ENCODE measurements at places on chromosomes 3 and 15.

GRCh38 chr3:188274249-188274915, 120.4 kb downstream of the LPP start:
- DNase-seq: peak; percentile 39

DNA sequence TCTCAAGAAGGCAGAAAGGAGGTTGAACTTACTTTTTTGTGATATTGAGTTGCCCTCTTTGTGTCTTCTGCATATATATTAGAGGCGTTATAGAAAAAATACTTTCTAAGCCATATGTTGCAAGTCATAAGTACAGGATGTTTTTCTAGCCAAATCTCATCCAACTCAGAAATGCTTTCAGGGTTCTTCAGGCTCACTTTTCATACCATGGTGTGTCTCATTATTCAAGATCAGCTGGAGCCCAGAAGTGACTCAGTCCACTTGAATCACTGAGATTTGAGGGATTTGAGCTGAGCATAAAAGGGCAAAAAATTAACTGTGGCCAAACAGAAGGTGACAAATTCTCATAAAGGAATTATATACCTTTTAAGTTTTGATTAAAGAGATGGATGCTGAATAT, 157.3 kb downstream of the WNT5A start:
- DNase-seq: peak; percentile 68

DNA sequence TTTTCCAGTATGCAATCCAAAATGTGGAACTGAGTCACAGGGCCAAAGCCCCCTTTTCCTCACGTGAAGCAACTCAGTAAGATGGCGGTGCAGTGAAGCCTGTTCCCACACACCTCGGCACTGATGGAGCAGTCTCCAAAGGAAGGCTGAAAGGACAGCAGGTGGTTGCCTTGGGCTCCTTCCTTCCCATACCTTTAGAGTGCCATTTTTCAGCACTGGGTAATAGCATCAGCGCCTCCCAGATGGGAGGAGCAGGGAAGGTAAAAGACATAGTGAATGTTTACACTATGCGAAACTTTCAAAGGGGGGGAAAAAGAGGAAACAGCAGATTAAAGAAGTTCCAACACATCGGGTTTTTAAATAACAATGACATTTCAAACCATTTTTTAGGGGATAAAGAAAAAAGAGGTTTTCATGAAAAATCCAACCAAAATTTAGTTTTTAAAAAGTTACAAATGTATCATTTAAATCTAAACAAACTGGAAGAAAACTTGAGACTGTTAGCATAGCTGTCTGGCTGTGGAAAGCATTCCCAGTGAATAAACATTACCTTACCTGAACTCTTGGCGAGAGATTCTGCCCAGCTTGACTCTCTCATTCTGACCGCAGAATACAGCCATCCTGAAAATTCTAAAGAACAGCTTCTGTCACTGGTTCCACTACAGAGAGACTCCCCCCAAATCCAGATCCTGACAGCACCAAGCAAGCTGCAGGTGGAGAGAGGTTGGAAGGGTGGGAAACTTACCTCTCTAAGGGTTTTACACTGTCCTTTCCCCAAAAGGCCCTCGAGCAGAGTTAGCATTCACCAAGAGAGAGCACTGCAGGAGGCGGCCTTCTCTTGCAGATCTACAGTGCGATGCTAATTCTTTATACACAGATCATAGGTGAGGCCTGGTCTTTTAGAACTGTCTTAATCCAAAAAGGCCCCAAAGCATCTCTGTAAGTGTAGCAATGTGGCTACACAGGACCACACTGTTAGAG, 32.6 kb downstream of the ABCC5 start:
- DNase-seq: no peak

DNA sequence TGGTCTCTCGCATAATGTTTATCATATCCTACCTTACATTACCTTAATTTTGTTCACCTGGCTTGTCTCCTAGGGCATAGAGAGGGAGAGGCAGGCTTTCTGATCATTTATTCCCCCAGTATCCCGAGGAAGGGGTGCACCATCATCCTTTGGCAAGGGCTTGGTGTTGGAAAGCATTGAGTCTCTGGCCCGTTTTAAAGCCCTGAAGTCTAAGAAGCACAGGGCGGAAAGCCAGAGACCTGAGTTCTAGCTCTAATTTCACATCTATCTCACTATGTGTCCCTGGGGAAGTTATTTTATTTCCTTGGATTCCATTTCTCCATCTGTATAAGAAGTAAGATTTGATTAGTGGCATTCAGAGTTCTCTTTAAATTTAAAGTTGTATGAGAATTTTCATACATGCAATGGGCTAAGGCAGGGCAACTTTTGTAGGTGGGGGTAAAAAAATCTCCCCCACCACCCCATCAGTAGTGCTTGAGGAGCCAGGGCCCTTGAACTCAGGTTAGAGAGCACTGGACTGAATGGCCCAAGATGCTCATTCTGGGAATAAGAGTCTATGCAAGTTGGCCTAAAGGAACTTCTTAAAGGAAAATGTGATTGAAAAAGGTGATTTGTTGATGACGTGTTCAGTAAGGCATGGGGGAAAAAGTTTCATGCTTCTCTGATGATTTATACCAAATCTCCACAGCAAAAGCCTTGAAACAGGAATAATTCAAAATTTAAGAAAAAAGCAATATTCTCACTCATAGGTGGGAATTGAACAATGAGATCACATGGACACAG, 10.1 kb downstream of the TMC3 start:
- no peak for DNase-seq

GRCh38 chr3:167843886-167844285, 108.4 kb downstream of the SERPINI1 start:
- DNase-seq: no peak

DNA sequence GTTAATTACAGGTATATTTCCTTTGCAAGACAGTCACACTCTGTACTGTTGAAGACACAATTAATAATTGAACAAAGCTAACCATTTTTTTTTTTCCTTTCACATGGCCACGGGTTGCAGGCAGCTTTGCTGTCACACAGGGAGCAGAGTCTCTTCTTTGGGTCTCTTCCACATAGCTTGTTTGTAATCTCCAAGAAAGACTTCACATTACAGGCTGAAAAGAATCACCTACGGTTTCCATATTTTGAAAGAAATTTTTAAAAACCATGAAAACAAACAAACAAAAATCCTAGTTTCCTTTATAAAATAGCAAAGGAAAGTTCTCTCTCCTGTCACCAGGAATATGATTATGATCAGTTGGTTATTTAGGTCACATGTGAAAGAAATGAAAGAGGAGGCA, 392.6 kb downstream of the GAP43 start:
- DNase-seq: no peak

DNA sequence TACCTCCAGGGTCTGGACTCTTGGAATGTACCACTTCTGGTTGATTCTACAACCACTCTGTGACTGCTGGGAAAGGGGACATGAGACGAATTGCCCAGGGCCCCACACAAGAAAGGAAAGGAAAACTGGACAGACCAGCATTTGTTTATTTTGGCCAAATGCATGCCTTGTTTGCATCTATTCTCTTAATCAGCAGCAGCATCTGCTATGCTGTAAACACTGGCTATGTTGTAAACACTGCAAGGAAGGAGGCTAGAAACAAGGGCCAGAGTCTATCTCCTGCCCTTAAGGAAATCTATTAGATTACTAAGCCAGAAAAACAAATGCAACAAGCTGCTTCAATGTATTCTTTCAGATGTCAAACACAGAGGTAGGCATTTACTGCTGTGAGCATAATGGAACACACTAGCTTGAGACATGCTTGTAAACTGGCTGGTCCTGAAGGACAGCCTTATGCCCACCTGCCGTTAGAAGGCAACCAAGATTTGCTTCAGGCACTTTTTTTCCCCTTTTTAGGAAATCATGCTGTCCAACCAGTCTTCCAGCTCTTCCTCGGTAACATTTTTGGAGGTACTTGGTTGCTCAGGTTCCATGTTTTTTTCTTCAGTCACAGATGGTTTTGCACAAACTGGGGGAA, 102.1 kb upstream of the CHRM5 start:
- DNase-seq: no peak

DNA sequence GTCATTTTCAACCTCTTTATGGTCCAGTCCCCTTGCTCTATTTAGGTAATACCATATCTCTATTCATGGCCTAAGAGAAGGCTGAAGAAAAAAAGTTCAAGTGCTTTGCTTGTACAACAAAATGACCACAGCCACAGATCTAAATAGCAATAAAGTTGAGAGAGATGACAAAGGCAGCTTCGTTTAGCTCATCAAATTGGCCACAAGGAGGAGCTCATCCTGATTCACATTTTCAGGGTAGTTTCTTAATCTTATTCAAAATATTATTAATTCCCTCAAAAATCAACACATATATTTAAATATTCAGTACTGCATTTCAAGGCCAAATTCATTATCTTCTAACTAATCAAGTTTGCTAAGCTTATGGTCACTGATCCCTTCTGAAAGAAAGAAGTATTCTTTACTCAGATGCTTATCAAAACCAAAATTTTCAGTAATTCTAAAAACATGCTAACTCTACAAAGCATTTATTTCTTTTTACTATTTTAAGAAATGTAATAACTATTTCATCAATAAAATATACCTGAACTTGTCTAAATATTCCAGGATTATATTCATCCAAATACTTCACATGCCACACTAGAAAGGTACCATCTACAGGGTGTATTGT, 85.5 kb downstream of the DMXL2 start:
- no peak for DNase-seq

GRCh38 chr3:71243229-71243628, 340.3 kb downstream of the FOXP1 start:
- no peak for DNase-seq

- no peak for DNase-seq
These were observed 702.6 kb upstream of the ROBO1 start for GRCh38 chr3:80470433-80470832.

DNA sequence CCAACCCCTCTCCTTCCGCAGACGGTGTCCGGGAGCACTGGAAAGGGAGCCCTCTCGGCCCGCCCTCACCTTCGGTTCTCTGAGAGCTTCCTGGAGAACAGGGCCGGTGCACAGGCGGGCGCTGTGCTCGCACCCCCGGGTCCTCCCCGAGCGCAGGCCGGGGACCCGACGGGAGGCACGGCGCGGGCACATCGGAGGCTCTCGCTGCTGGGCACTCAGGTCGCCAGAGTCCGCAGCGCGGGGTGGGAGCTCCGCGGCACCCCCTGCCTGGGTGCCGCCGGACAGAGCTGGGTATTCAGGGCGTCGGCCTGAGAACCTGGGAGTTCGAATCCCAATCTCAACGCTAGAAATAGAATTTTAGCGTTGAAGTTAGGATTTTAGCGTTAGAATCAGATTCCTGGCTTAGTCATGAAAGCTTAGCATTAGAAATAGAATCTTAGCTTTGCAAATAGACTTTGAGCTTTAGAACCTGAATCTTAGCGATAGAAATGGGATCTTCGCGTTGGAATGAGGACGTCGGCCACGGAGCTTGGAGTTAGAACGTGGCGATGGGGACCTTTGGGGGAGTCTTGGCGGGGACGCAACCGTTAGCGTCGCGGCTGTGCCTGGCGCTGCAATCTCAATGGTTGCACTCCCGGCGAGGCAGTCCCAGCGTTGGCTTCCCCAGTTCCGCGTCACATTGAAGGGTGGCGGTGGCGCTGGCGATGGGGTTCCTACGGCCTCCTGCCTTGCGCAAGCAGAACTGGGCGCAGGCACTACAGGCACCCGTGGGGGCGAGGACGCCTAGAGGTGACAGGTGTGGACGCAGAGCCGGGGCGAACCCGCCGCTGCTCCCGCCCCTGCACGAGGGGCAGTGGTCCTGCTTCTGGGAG, 549 bp downstream of the TRH start:
- DNase-seq: no peak

GRCh38 chr3:119494597-119494996, 3.8 kb upstream of the TIMMDC1 start:
- no peak for DNase-seq

DNA sequence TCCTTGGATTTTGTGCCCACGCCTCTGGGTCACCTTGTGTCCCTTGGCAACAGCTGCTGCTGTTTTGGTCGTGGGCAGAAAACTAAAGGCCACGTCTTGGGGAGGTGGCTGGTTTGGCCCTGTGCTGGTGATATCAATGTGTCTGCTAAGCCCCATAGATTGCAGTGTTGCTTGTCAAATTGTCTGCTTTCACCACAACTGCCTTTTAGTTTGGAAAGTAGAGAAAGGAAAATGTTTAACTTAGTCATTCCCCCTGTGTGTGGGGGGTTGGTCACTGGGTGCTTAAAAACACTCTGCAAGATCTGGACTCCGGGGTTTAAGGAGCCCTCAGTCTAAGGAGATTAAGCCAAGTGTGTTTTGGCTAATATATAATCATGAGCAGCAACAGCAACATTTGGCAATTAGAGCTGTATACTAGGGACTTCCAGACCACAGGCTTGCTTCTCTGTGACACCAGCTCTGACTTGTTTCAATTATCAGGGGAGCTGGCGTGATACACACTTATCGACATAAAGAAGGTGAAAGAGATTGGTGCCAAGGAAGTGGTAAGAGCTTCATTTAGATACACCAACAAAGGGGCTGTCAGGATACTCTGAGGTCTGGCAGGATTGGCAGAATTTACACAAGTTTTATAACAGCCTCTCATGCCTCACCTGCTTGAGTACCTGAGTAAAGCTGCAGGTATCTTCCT, 3.5 kb downstream of the SMAD3 start:
- no peak for DNase-seq

DNA sequence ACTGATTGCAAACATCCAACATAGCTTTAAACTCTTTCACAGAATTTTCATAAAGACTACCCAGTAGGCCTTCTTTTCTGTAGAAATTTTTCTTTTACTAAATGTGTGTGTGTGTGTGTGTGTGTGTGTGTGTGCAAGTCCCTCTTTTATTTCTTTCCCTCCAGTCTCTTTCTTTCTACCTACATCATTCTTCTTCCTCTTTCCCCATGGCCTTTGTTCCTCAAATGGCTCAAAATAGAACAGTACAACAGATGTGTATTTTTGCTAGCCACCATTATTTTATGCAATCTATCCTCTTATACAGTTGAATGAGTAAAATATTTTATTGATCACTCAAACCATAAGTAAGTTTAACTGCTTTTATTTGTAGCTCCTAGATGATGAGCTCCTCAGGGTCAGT, 76.4 kb downstream of the USF3 start:
- DNase-seq: no peak

DNA sequence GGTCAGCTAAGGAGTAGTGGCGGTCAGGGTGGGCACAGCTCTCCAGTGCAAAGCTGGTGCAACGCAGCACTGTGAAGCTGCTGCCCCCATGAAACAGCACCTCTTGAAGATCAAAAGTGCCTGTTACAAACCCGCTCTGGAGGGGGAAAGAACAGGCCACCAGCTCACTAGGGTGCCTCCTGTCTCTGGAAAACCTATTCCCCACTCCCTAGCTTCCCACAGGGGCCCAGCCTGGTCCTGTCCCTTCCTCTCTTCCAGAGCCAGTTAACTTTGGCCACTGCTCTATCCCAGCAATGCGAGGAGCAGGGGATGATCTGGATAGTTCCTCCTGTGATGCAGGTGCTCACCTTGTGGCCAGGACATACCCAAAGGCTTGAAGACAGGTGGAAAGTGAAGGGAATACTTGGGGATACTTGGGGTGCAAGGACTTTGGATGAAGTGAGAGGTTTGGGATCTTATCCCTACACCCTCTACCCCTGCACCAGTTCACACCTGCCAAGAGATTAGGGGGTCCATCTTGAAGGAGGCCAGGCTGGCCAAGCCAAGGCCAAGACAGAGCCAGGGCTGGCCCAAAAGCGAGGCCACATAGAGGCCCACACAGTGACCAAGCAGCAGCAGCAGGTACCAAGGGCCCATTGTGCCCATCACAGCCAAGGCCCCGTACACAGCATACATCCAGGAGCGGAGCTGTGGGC, 4.2 kb downstream of the HHATL start:
- no peak for DNase-seq

Data from mammary epithelial cell (primary cell).